ENCODE measurements at places on chromosomes 4 and X.

- no peak for DNase-seq
Measured at GRCh38 chr4:85166318-85166717, 199.8 kb upstream of the WDFY3 start.

DNA sequence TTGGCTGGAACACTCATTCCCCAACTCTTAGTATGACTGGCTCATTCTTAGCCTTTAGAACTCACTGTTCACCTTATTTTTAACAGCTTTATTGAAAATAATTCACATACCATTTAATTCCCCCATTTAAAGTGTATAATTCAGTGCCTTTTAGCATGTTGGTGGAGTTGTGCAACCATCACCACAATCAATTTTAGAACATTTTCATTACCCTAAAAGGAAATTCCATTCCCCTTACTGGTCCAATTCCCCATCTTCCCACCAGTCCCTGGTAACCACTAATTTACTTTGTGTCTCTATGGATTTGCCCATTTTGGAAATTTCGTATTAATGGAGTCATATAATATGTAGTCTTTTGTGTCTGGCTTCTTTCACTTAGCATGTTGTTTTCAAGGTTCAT lies 19.7 kb downstream of the NHSL2 start:
- no peak for DNase-seq

- no peak for DNase-seq
Measured at GRCh38 chr4:19074036-19074435, 1052.5 kb upstream of the LCORL start.

- no peak for DNase-seq
Measured at GRCh38 chr4:182878633-182879495, 38.3 kb downstream of the DCTD start.

GRCh38 chr4:8647094-8647570 lies 54.6 kb downstream of the CPZ start:
- DNase-seq: peak; percentile 20

DNA sequence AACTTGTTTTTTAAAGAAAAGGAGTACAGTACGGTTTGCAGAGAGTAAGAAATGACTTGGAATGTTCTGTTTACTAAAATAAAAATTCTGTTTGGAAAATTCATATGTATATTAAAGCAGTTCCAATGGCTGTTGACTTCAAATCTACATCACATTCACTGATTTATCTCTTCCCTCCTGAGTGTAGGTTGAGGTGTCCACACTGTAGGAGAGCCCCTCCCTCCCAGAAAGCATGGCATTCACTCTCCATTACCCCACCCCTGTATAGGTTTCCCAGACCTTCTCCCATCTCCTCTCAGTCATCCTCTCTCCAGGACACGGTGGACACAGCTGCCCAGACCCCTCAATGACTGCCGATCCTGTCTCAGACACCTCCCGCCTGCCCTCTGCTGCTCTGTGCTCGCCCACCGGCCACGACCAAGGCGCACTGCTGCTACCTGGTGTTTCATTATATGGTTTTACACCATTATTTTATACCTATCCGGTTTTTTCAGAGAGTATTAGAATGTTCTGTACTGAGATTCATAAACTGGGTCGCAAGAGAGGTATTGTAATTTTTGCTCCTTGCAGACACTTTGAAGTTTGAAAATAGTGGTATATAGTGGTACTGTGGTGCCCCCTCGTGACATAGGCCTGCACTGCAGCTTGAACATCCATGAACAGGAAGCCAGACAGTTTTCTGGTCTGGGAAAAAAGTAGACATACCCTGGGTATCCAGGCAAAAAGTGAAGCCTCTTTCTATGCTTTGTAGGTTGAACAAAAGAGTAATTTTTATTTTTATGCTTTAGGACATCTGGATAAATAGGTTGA lies 38.8 kb upstream of the BEX4 start:
- peak; percentile 59 for DNase-seq

DNA sequence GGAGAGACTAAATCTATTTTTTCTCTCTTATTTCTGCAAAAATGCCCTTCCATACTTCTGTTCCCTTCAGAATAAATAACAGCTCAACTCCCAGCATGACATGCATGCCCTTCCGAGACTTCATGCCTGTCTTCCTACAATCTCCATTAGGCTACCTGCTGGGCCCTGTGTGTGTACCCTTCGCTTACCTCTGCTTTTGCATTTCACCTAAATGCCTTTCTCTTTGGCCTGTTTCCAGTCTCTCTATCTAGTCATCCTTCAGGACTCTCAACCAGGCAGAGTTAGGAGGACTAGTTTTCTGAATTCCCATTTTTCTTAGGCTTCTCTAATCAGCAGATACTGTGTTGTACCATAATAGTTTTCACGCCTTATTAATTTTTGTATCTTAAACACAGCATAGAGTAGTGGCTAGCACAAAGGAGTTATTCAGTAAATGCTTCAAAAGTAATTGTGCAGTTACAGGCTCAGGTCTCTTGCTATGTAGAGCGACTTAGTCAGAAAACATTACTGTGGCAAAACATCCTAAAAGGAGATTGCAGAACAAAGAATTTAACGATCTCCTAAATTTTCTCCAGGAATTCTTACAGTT lies 20.5 kb downstream of the SEPTIN11 start:
- no peak for DNase-seq

GRCh38 chr4:145939441-145939750 lies 773 bp upstream of the ZNF827 start:
- no peak for DNase-seq

DNA sequence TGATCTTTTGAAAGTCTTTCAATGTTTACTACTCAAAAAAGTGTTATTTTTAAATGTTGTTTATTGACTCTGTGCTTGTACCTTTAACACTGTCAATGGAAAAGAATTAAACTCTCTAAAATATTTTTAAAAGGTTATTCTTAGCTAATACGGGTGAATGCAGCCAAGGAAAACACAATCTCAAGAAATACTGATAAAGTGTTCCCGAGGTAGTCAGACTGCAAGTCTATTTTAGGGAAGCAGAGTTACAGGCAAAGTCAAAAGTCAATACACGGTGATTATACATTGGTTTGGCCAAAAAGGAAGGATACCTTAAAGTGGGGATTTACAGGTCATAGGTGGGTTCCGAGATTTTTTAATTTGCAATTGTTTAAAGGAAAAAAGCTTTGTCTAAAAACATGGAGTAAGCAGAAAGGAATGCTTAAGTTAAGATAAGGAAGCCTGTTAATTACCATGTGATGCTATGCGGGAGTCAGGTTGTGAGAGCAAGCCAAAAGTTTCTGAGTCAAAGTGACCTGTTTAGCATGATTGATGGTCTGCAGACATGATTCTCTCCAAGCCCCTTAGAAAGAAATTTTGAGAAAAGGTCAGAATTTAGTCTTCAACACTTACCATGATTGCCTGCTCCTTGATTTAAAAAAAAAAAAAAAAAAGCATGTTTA lies 288.4 kb downstream of the KLHL4 start:
- no peak for DNase-seq

GRCh38 chr4:169744601-169745000 lies 13.1 kb downstream of the HPF1 start:
- no peak for DNase-seq

DNA sequence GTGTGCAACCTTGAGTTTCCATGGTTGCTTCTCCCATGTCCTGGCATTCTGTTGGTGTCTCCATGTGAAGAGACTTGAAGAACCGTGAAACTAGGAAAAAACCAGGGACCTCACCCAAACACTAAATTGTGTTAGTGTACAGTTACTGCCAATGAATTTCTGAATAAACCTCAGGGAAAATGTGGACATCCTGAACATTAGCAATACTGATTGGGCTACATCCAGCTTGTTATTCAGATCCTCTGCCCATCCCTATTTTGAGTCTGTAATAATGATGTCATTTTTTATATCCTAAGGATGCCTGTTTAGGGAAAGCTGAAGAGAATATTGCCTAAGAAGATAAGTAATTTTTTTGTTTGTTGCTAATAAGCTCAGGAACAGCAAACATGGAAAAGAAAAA lies 262.7 kb downstream of the TMA16 start:
- no peak for DNase-seq

- no peak for DNase-seq
Measured at GRCh38 chrX:47175588-47175980, 18.0 kb upstream of the UBA1 start.

GRCh38 chr4:105150503-105150902 lies 3.8 kb downstream of the TET2 start:
- DNase-seq: no peak

DNA sequence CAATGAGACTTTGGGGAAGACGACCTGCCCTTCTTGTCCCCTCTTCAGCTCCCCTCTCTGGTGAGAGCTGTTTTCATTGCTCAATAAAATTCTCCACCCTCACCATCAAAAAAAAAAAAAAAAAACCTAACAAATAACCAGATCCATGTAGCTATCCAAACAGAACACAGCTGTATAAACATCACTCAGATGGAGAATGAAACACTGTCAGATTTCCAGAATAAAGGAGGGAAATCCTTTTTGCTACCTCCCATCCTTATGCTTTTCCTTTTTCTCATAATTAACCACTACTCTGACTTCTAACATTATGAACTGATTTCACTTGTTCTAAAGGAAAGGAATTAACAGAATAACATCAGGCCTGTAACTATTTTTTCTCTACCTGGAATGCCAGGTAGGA lies 155.6 kb downstream of the PPP4R3C start:
- no peak for DNase-seq

- no peak for DNase-seq
Measured at GRCh38 chrX:132877954-132878536, 80.4 kb downstream of the HS6ST2 start.

DNA sequence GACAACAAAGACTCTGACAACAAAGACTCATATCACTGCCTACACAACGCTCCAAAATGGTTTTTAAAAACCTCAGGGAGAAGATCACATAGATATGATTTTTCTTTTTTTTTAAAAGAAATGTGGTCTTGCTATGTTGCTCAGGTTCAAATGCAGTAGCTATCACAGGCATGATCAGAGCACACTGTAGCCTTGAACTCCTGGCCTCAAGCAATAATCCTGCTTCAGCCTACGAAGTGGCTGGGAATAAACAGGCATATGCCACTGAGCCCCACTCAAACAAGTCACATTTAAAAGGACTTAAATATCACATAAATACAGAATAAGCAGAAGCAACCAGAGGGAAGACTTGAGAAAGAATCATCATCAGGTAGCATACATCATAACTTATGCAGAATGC lies 14.7 kb downstream of the DHX15 start:
- no peak for DNase-seq

DNA sequence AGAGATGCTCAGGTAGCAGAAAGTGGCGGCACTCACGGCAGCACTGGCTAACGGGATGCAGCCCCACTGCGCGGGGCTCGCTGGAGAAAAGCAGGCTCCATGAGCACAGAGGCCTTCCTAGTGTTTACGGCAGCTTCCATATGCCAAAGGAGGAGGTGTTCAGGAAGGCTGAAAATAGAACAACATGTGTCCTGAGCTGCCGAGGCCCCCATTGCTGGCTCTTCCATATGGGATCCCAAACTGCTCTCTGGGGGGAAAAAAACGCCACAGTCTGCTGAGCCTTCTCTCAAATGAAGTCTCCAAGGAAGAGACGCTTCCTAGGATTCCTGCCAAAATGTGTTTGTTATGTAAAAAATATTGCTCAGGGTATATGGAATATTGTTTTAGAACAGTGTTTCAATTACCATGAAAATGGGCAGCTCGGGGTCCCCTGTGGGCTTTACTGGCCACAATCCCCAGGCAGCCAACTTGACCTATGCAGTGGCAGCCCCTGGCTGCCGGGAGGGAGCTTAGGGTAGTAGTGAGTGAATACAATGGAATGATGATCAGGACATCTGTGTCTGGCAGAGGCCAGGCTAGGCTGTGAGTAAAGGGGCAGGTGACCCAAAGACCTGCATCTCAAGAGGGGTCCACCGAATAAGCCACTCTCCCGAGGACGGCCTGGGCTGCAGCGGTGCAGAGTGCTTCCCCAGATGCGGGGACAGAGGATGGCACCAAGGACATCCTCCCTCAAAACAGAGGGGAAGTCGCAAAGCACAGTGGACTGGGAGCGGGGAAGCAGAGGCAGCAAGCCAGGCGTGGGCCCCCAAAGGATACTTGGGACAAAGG lies 170.1 kb downstream of the AFAP1 start:
- DNase-seq: no peak

- DNase-seq: no peak
Measured at GRCh38 chr4:25011135-25011866, 19.4 kb downstream of the LGI2 start.

- DNase-seq: no peak
Measured at GRCh38 chrX:16979226-16979625, 32.8 kb downstream of the REPS2 start.

DNA sequence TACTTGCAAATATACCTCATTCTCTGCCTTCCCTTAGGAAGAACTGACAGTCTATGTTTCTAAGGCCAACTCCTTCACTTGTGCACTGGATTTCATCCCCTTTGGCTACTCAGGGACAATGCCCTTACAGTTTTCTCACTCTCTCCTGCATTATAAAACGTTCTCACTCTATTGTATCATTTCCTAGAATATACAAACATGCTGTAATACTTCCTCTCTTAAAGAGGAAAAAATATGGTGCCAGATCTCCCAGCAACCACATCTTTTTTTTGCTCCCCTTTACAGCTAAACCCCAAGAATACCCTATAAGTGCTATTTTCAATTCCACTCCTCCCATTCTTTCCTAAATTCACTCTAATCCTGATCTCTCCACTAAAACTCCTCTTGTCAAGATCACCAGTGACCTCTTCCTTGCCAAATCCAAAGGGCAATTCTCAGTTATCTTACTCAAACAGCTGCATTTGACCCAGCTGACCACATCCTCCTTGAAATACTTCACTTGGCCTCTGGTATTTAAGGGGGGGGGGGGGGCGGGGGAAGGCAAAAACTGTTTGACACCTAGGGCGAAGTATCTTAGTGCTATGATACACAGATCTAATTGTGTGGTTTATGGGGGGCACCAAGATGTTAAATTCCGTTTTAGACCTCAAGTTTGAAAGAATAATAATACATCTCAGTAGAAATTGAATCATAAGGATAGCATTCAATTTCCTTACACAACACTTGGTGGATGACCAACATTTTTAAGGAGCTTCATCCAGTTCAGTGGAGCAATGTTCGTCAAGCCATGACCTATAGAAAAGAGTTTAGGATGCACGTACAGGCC lies 1.6 kb downstream of the RCHY1 start:
- no peak for DNase-seq

DNA sequence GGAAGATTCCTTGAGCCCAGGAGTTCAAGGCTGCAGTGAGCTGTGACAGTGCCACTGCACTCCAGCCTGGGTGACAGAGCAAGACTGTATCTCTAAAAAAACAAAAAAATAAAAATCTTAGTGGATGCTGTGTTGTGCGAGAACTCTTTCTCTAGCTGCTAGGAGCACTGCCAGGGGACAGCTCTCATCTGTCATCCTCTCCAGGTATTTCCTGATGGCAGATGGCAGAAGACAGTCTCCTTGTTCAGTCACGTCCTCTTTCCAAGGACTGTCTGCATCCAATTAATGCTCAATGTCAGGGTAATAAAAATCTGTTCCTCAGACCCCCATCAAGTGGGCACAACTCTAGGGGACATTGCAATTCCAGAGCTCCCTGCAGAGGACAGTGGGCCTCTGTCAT lies 29.2 kb downstream of the PPM1K start:
- DNase-seq: no peak

GRCh38 chr4:168802222-168802621 lies 207.8 kb downstream of the CBR4 start:
- DNase-seq: no peak
